ENCODE measurements at places on chromosomes 2 and 18.

DNA sequence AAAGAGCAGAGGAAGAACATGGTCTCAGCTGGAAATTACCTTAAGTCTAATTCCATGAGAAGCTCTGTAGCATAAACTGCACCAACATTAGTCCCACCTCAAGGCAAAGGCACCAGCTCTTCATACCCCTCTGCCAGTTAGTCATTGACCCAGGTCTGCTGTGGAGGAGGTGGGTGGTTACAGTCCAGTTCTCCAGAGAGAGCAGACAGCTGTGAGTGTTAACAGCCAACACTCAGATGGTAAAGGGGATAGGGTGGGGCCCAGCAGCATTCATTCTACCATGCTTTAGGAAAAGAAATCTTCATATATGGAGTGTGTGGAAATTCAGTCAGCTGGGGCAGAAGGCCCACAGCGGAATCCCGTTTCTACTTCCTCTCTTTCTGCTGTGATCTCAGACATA is 159.7 kb upstream of the FBXO11 start:
- no peak for DNase-seq

- DNase-seq = no peak
Measured at GRCh38 chr2:73759904-73760303, 20.0 kb downstream of the DUSP11 start.

DNA sequence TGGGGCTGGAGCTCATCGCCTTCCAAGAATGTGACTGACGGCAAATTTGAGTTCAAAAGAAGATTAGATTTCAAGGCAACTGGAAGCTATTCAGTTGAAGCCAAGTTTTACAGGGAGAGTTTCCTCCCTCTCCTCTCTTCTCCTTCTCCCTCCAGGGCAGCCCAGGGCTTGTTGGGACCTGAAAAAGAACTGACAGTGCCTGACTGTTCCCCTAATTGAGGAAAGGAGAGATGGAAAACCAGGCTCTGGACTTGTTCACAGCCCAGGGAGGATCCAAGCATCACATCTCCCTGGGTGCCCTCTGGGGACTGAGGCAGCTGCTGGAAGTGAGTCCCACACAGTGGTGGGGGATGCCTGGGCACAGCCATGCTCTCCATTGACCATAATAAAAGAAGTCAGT is 88.1 kb downstream of the THNSL2 start:
- DNase-seq = no peak

GRCh38 chr18:78642296-78642951 is 337.2 kb upstream of the SALL3 start:
- no peak for DNase-seq

DNA sequence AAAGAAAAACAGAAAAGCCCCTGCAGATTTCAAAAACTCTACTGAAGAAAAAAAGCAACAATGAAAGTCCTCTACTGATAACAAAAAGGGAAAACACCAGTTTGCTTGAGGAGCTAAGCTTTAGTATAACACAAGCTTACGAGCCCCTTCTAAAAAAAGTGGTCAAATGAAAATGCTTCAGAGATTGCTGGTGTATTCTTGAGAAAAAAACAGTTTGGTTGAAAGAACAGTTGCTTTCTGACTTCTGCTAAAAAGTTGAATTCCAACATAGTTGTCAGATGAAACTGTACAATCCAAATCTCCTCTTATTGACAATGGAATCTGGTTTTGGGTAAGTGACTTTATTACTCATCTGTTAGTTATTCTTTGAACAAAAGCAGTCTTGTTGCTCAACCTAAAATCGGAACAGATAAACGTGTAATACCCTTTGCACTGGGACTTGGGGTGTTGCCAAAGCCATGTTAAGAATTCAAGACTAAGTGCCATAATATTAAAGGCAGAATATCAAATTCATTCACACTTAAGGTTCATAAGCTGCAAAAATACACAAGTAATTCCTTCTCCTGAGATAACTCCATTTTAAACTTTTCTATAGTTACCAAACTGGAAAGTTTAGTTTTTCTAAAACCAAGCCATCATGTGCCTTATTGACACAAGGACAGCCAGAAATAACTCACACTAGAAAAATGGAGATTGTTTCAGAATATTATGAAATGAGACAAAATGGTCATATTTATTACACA is 45.3 kb upstream of the SPAG16 start:
- peak; percentile 59 for DNase-seq

- DNase-seq = no peak
Measured at GRCh38 chr18:31487246-31488015, 10.5 kb upstream of the DSG2 start.

DNA sequence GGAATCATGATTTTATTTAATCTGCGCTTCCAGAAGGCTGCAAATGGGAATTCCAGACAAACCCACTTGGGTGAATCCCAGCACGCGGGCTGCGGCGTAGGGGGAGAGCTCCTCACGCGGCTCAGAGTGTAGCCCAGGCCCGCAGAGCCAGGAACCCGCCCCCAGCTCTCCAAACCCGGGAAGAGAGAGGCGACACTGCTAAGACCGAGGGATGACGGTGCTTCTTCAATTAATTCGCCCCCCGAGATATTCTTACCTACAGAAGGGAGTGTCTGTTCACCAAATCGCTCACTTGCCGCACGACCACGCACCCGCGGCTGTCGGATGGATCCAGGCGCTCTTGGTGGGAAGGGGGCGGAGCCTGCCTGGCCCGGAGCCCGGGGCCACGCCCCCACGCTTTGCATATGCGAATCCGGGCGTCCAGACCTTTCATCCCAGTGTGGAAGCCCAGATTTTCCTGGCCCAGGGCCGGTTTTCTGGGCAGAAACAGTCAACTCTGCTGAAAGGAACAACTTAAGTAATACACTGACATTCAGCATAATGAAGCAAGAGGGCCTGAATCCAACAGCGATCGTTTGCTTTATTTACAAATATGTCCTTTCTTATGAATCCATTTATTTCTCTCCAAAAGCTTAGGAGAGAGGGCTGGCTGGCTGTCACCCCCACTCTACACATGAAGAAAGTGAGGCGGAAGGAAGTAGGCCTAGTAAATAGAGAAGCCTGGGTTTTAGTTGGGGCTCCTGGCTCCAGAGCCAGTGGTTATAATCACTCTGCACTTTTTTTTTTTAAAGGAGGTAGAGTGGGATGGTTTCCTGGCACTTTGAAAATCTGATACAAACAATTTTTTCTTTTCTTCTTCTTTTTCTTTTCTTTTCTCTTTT is at the start of gene SLC19A3:
TSS of gene SLC19A3 (minus strand) at position 342 of the 881 bp plus-strand sequence. CDS start 15,710 bp downstream, outside the sequence.
- DNase-seq = peak; percentile 89

DNA sequence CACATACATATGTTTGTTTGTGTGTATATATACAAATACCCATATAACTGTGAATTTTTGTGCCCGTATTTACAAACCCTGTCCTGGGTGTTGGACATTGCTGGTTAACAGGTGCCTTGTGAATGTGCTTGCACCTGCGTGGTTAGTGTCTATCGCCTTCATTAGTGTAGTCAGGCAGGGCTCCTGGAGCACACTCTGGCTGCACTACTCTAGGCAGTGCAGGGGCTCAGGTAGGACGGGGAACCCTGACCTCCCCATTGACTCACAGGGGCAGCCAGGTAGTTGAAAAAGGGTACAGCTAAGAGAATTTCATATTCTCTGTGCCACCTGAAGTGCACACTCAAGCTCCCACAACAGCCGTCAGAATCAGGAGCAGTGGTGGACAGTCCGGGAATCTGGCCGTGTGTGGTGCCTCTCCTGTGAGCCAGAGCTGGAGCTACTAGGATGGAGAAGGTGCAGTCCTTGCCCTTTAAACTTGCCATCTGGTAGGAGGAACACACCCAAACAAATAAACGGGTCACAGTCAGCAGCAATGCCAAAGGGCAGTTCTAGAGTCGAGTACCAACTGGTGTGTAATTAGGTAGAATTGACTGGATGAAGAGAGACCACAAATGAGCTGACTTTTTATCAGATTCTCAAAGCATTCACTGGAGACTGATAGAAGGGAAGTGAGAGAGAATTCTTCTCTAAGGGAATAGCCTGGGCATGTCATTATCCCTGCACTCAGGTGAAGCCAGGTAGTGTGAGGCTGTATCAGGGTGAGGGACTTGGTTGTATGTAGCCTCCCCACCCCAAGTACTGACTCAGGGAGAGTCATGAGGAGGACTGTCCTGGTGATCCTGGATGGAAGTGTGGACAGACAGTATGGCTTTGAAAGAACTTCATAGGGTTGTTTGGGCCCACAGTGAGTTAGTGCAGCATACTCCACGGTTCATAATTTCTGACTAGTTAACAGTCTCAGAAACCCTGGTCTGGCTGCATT is 44.1 kb downstream of the FARP2 start:
- DNase-seq = no peak

DNA sequence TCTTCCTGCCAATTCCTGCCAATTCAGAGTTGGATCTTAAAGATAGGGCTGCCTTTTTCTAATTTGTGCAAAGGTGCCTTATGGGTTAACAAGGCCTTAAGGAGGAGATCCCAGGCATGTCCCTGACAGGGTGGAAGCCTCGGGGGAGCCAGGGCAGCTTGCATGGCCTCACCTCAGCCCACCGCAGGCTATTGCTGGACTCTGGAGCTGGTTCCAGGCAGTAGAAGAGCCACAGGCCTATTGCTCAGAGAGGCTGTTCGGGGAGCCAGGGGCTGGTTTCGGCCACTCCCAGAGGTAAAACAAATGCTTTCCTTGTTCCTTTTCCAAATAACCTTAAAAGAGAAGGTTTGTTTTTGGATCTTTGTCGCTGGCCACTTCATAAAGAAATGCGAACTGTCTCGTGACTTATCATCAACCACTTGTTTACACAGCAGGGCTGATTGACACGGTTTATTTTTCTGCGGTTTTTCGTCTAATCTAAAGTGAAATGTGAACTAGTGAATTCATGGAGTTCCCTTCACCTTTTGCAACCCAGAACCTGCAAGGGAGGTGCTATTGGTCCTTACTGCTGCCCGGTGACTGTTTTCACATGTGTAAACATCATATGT is 108.6 kb downstream of the APOB start:
- no peak for DNase-seq

- no peak for DNase-seq
Measured at GRCh38 chr2:77484026-77484425, 38.1 kb downstream of the LRRTM4 start.

DNA sequence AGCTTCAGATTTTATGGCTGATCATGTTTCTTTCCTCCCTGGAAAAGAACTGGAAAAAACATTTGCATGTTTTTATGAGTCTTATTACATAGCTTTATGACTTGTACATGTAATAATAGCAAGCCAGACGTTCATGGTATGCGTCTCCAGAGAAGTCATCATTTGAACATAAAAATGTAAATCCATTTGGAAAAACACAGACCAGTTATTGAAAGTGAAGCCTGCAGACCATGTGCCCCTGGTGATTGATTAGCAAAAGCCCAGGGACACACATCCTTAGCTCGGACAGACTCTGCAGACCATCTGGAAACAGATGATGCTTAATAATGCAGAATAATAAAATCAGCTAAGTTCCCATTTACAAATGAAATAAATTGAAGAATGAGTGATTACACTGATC is 283.1 kb downstream of the TDRD15 start:
- no peak for DNase-seq

GRCh38 chr18:35936951-35937350 is 35.5 kb upstream of the RMP24 start:
- no peak for DNase-seq

DNA sequence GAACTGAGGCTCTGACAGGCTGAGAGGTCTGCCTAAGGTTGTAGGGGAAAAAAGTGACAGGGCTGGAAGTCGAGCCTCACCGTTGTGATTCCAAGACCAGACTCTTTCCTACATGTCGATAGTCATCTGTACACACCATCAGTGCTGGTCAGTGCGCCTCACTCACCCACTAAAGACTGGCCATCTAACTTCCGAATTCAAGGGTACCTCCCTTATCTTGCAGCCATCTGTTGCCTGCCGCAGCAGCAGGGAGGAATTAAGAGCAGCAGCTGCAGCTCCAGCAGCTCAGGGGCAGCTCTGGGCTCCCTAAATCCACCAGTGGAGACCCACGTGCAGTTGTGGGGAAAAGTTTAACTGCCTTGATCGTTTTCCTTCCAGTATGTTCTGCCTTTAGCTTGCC is 32.6 kb upstream of the GPR39 start:
- no peak for DNase-seq

DNA sequence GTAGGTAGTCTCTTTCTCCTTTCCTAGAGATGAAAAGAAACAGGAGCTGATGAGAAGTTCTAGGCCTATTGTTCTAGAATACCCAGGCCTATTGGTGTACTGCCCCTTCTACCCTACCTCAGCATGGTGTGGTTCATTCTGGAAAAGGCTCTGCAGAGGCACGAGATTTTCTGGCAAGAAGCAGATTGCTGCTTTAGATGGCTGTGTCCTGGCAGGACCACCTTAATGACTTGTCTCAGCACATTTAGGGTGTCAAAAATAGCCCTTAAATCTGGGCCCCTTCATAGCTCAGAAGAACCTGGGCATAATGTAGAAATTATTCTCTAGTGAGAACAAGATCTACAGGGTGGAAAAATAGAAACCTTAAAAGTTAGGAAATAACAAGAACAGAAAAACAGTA is 87.9 kb downstream of the BCL2L11 start:
- no peak for DNase-seq

DNA sequence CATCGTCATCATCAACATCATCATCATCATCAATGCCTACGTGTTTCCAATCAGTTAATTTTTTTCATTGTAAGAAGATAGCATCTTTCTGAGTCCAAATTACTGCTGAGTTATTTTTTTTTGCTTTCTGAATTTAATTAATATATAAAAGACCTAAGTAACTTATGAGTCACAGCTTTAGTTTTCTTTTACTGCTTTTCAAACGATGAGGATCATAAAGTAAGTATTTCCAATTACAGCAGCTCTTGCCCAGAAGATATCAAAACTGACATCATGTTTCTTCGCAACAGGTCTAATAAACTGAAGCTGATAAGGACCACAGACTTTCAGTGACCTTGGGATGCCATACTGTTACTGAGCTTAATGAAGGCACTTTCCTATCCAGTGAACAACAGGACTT is 442.2 kb downstream of the DSEL start:
- DNase-seq = no peak

DNA sequence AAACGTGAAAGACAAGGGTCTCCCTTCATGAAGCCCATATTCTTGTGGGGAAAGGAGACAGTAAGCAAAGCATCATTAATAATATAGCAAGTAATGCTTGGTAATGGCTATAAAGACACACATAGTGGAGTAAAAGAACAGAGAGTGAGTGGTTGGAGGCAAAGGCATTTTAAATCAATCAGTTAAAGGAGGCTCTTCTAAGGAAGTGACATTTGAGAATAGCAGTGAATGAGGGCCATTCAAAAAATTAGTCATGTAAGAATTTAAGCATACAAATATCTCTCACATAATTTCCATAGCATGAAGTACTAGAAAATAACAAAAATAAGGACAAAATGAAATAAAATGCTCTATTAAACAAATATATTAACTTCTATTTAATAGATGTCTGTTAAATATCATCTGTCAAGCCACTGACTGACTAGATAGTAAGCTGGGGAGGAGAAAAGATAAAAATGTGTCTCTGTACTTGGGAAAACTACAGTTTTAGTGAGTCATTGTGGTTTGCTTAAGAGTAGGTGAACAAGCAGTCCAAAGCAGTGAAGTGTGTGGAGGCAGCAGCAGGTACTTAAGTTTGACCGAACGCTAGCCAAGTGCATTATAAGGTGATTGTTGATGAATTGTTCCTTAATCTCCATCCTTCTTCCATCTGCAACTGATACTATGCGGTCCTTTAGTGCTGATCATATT is 160.1 kb downstream of the PARD3B start:
- no peak for DNase-seq
